ENCODE measurements at places on chromosomes 2 and 18. TPM values are rescaled to one million over a fixed set of nuclear protein-coding genes. Genes with fewer than 3 reads are reported as not detected.

DNA sequence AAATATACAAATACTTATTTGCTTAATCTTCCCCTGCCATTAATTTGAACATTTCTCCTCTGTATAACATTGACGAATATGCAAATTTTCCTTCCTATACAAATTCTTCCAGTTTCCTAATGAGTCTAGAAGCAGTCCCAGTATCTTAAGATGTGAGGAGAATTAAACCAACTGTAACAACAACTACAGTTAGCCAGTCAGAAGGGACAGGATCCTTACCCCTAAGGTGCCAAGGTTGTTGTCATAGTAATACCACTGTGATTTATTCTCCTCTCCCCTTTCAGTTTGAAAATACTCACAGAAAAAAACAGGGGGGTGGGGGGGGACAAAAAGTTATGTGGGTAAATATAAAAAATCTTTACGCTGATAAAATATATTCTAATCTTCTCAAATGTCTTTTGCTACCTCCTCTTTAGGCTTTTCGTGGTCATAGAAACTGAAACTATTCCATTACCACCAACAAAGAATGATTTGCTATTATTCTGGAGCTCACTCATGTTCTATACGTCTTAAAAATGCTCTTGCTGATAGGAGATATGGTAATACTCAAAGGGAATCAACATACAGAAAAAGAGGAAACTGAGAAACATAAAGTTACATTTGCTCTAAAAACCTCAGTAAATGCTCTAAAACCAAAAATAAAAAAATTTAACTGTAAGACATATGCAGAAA is 107.6 kb downstream of the MEMO1 start:
- no peak for DNase-seq
- no peaks in the 10 kb centered on the region for H3K36me3 ChIP-seq
- H3K4me3 ChIP-seq: no peak overlapping the region
- no peaks in the 10 kb centered on the region for H3K4me1 ChIP-seq
- no peak overlapping the region for H3K27ac ChIP-seq

- no peak overlapping the region for H3K4me3 ChIP-seq
- DNase-seq: no peak
- no peaks in the 10 kb centered on the region for H3K36me3 ChIP-seq
- H3K27me3 ChIP-seq: no peaks in the 10 kb centered on the region
- no peaks in the 10 kb centered on the region for H3K4me1 ChIP-seq
Measured at GRCh38 chr2:86492048-86492453, 50.9 kb downstream of the KDM3A start.

- no peak overlapping the region for H3K4me3 ChIP-seq
- H3K4me1 ChIP-seq: no peaks in the 10 kb centered on the region
Measured at GRCh38 chr2:120626566-120626965, 109.1 kb upstream of the GLI2 start.

GRCh38 chr2:173305303-173305702 is 49.4 kb upstream of the CDCA7 start:
- H3K27ac ChIP-seq: no peak overlapping the region
- no peak overlapping the region for H3K4me3 ChIP-seq
- no peaks in the 10 kb centered on the region for H3K36me3 ChIP-seq
- no peaks in the 10 kb centered on the region for H3K27me3 ChIP-seq

DNA sequence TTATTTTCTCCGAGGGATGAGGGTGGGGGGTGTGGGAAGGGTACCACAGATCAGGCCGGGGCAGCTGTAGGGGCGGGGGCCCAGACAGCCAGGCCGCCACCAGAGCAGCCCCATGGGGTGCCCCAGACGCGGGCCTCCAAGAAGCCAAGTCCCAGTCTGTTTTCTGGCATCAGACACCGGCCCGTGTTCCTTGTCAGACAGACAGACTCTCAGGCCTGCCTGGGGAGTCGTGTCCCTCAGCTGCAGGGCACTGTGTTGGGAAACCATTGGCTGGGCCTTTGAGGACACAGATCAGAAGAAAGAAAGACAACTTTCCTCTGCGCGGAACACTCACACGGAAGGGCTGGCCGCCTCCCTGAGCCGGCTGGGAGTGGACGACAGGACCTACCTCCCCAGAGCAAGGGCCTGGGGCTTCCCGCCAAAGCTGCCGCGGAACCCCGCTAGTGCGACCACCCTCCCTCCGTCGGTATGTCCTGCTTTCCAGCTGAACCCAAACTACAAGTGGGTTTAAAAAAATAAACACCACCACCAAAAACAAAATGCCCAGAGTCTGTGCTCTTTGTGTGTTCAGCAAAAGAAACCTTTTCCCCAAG is 88.0 kb downstream of the SMAD7 start:
- H3K27ac ChIP-seq: no peak overlapping the region
- H3K4me1 ChIP-seq: no peaks in the 10 kb centered on the region
- no peak overlapping the region for H3K4me3 ChIP-seq
- H3K27me3 ChIP-seq: no peaks in the 10 kb centered on the region

GRCh38 chr2:112726487-112727190 is 5.8 kb downstream of the NT5DC4 start:
- H3K27me3 ChIP-seq: no peaks in the 10 kb centered on the region
- peak; percentile 91 for DNase-seq
- peaks cover 4% of the 10 kb centered on the region for H3K4me1 ChIP-seq
- no peaks in the 10 kb centered on the region for H3K36me3 ChIP-seq
- H3K27ac ChIP-seq: no peak overlapping the region

- H3K4me1 ChIP-seq: peaks cover 6% of the 10 kb centered on the region
- no peak overlapping the region for H3K4me3 ChIP-seq
- H3K27me3 ChIP-seq: no peaks in the 10 kb centered on the region
Measured at GRCh38 chr2:99067871-99068625, 73.5 kb upstream of the C2orf15 start.

- H3K36me3 ChIP-seq: no peaks in the 10 kb centered on the region
- H3K27ac ChIP-seq: no peak overlapping the region
- no peak overlapping the region for H3K4me3 ChIP-seq
- DNase-seq: no peak
Measured at GRCh38 chr2:71601136-71602114, 148.1 kb downstream of the DYSF start.

- no peak overlapping the region for H3K27ac ChIP-seq
- H3K4me3 ChIP-seq: no peak overlapping the region
- H3K27me3 ChIP-seq: no peaks in the 10 kb centered on the region
Measured at GRCh38 chr18:45724601-45725000, 620 bp downstream of the SLC14A1 start.

- H3K27ac ChIP-seq: no peak overlapping the region
- H3K27me3 ChIP-seq: no peaks in the 10 kb centered on the region
- H3K4me1 ChIP-seq: peaks cover 7% of the 10 kb centered on the region
- H3K4me3 ChIP-seq: no peak overlapping the region
- DNase-seq: no peak
- H3K36me3 ChIP-seq: no peaks in the 10 kb centered on the region
Measured at GRCh38 chr2:64538764-64539433, 14.8 kb downstream of the AFTPH start.

- H3K4me1 ChIP-seq: no peaks in the 10 kb centered on the region
- H3K4me3 ChIP-seq: no peak overlapping the region
- H3K27me3 ChIP-seq: no peaks in the 10 kb centered on the region
- H3K36me3 ChIP-seq: no peaks in the 10 kb centered on the region
- peak; percentile 15 for DNase-seq
Measured at GRCh38 chr2:3299130-3299529, 78.5 kb downstream of the EIPR1 start.

- H3K4me3 ChIP-seq: no peak overlapping the region
- no peak overlapping the region for H3K27ac ChIP-seq
- no peak for DNase-seq
Measured at GRCh38 chr2:1752751-1753150, 8.4 kb upstream of the PXDN start.

The ALK gene
- 1.3 TPM for total RNA-seq

The MARCO gene
- total RNA-seq: 4.2 TPM

Measured in Peyer's patch (tissue), 4 donors.